Activated naive CD8-positive, alpha-beta T cell treated with anti-CD3 and anti-CD28 coated beads for 36 hours (primary cell): ENCODE measurements at places on chromosomes 16 and 17. TPM values are rescaled to one million over a fixed set of nuclear protein-coding genes. Genes with fewer than 3 reads are reported as not detected.

GRCh38 chr17:72113751-72114150 is 7.1 kb upstream of the SOX9 start:
- H3K27ac ChIP-seq, result no peak overlapping the region
- no peaks in the 10 kb centered on the region for H3K36me3 ChIP-seq
- H3K4me3 ChIP-seq, result no peak overlapping the region

- H3K27me3 ChIP-seq, result no peaks in the 10 kb centered on the region
- no peaks in the 10 kb centered on the region for H3K4me1 ChIP-seq
- no peaks in the 10 kb centered on the region for H3K36me3 ChIP-seq
- H3K27ac ChIP-seq, result no peak overlapping the region
- no peak for DNase-seq
- H3K4me3 ChIP-seq, result no peak overlapping the region
Measured at GRCh38 chr16:78830599-78830998, 731.1 kb downstream of the WWOX start.

GRCh38 chr17:36000732-36001109 is 632 bp downstream of the CCL15 start:
- no peak for DNase-seq
- peaks cover 8% of the 10 kb centered on the region for H3K4me1 ChIP-seq
- peaks cover 10% of the 10 kb centered on the region for H3K27me3 ChIP-seq
- no peak overlapping the region for H3K27ac ChIP-seq

The HIGD1B gene
- not detected for total RNA-seq
